CD4-positive, CD25-positive, alpha-beta regulatory T cell (primary cell): ENCODE measurements at places on chromosomes 5 and 9.

- DNase-seq = no peak
These were observed 6.3 kb downstream of the IGIP start for GRCh38 chr5:140131967-140132409.

DNA sequence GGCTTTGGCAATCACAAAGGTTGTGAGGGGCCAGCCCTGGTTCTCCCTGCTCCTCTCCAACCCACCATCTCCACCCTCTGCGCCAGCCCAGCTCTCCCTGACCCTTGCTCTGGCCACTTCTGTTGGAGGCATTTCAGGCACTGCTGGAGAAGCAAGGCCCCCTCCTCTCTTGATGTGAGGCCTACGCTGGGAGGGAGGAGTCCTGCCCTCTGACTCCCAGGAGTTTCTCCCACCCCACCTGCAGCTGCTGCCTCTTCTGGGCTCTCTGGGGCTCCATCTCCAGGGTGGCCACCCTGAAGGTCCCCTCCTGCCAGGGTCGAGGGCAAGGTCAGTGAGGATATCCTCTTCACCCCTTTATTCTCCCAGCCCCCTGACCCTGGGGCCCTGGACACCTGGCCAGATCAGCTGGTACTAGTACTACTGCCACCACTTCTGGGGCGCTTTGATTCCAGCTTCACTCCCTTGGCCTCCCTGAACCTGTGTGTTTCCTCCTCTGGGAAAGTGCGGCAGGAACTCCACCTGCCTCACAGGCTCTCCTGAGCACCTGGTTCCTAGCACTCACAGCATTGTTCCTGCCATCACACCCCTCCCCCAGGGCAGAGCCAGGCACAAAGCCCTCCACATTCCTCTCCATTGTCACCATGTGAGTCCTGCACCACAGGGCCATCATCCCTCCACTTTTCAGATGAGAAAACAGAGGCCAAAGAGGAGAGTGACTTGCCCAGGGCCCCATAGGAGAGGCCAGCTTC is 23.8 kb upstream of the TDRD7 start:
- no peak for DNase-seq

DNA sequence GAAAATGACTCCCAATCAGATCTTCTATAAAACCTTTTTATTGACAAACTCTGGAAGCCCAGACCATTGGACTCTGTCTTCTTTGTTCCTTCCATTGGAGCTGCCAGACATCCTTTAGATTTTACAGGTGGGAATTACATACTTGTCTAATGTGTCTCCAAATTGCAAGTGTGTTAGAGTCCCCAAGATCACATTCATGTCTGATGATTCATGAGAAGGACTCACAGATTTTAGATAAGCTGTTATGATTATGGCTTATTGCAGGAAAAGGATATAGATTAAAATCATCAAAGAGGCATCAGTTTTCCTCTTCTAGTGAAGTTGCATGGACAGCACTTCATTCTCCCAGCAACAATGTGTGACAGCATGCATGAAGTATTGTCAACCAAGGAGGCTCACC is 70.4 kb downstream of the MUSK start:
- DNase-seq = no peak

- DNase-seq = peak; percentile 44
These were observed 381 bp downstream of the MED22 start for GRCh38 chr9:133347515-133347984.

- DNase-seq = no peak
These were observed 101.6 kb downstream of the GRIA1 start for GRCh38 chr5:153592081-153592480.

DNA sequence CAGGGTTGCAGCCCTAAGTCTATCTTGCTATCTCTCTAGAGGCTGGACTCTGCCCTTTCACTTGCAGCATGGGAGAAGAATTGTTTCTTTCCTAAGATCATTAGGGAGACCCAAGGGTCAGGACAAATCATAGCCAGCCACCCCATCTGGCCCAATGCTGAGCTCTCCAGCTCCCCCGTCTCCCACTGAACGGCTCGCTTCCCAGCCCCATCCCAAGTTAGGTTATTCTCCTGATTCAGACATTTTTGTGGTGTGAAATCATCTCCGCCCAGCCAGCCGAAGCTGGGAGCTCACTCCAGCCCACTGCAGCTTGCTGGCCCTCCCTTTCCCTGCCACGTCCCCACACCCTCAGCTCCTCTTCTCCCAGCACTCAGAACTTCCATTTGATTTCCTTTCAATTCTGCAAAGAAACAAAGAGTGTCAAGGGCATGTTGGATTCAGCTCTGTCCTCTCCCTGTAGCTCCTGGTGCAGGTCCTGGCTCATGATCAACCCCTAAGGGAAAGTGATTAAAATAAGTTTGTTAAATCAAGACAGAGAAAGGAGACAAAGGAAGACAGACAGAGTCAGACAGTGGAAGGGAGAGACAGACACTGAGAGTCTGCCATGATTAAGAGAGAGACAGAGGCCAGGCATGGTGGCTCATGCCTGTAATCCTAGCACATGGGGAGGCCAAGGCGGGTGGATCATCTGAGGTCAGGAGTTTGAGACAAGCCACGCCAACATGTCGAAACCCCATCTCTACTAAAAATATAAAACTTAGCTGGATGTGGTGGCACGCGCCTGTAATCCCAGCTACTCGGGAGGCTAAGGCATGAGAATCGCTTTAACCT is 12.6 kb upstream of the SPARC start:
- no peak for DNase-seq

GRCh38 chr5:74499256-74500050 is 141.1 kb downstream of the ENC1 start:
- DNase-seq = no peak

- no peak for DNase-seq
These were observed 93.9 kb downstream of the GRIA1 start for GRCh38 chr5:153584126-153584959.

DNA sequence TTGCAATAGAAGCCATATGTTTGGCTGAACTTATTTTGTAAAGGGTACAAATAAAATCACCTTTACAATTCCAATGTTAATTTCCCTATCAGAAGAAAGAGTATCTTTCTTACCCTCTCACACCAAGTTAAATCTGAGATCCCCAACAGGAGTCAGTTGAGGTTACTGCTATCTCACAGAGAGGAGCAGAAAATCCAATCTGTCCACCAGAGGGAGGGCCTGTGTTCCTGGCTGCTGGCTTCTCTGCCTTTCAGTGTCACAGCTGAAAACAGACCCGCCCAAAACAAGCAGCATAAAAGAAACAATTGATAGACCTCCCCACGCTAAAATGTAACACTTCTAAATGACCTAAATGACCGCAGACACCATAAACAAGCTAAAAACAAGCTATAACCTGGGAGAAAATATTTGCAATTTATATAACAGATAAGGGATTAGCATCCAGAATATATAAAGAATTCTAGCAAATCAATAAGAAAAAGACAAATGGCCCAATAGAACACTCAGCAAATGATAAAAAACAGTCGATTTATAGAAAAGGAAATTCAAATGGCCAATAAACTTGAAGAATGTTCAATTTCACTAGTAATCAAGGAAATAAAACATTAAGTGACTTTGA is 24.5 kb upstream of the MVB12B start:
- peak; percentile 64 for DNase-seq

GRCh38 chr5:61538722-61539501 is 206.9 kb downstream of the ZSWIM6 start:
- no peak for DNase-seq

DNA sequence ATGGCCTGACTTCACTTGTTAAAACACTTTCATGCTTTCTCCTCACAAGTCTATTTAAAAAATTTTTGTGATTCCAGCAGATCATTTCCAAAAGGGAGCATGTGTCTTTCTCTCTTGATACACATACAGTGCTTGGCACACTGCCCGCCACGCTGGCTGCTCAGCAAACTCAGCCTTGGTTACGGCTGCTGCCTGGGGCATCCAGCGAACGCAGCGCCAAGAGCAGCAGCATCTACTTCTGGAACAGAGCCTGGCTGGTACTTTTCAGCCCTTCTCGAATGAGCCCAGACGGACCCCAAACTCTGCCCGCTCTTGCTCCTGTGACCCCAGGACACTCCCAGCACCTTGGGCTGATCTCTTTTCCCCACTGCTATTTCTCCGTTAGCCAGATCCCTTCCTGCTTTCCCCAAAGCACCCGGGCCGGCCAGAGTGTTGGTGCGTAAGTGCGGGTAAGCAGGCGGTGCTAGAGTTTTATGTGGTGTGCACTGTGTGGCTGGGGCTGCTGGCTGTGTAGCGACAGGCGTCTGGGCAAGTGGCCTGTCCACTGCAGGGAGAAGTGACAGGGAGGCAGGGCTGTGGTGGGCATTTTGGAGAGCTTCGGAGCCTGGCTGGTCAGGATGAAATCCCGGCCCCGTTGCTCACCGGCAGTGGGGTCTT is 73.2 kb downstream of the SH3PXD2B start:
- no peak for DNase-seq

GRCh38 chr9:132584601-132585560 is 2.5 kb downstream of the BARHL1 start:
- no peak for DNase-seq

DNA sequence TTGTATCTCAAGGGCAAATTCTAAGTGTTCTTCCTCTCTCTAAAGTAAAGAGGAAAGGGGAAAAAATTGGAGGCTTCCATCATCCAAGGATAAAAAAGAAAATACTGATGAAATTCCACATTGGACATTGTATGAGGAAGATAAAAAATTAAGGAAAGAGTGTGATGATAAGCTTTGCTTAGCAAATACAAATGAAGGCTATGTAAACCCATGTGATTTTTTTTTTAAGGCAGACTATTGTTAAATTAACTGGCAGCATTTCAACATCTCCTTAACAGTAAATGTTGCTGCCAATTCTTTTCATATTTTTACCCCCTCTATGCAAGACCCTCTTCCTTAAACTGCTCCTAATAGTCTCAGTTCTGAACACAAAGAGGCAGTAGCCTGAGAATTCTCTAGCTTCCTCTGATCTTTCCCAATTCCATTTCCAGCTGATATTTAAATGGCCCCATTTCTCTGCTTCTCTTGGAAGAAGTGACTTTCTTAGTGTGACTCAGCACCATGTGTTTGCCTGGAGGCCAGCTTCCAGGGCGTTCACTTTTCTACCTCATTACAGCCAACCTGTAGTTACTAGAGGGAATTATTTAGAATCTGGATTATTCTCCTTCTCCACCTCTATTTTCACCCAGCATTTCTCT is 159.7 kb downstream of the TLE1 start:
- DNase-seq = no peak

DNA sequence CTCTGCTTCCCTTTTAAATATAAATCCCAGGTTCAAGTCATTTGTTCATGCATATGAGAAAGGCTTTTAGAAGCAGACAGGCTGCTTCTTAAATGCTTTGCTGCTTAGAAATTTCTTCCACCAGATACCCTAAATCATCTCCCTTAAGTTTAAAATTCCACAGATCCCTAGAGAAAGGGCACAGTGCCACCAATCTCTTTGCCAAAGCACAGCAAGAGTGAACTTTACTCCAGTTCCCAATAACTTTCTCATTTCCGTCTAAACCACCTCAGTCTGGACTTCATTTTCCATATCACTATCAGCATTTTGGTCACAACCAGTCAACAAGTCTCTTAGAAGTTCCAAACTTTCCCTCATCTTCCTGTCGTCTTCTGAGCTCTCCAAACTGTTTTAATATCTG is 679.8 kb upstream of the FTMT start:
- no peak for DNase-seq

GRCh38 chr9:111030492-111030891 is 7.8 kb downstream of the LPAR1 start:
- no peak for DNase-seq

DNA sequence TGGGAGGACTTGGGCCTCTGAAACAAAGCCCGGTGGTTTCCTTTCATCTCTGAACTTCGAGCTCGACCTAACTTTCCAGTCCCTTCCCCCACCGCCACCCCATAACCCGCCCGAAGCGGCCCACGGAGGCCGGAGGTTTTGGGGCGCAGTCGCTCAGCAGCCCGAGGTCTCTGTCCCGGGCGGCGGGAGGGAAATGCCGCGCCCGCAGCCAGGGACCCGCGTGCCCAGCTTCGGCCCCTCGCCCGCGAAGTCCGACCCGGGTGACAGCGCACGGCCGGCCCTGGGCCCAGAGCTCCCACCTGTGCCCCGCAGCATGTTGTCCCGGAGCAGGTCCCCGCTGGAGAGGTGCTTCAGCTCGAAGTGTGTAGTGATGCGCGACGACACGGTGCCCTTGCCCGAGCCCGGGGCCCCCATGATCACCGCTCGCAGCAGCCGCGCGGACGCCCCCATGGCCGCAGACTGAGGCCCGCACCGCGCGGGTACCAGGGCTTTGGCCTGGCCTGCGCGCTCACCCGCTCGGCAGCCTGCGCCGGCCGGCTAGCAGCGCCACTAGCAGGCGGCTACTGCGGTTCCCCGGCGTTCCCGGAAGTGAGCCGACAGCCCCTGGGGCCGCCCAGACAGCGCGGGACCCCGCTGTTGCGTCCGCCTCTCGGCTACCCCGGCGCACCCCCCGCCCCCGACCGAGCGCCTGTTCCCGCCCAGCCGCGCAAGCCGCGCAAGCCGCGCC is at the start of gene AK3:
TSS of gene AK3 (minus strand) at position 565 of the 727 bp plus-strand sequence. CDS start at position 450, 115 bp downstream.
- DNase-seq = peak; percentile 84

- no peak for DNase-seq
These were observed 245.7 kb upstream of the IRX1 start for GRCh38 chr5:3349704-3350565.

GRCh38 chr9:130051855-130052254 is 1.9 kb upstream of the GPR107 start:
- DNase-seq = no peak

GRCh38 chr5:65108786-65109743 is 340.3 kb downstream of the CWC27 start:
- no peak for DNase-seq

GRCh38 chr5:133396187-133396741 is 216.1 kb downstream of the FSTL4 start:
- DNase-seq = no peak

GRCh38 chr5:17402289-17403121 is 95.5 kb upstream of the TAF11L2 start:
- DNase-seq = no peak

GRCh38 chr5:152329761-152330283 is 75.3 kb downstream of the NMUR2 start:
- no peak for DNase-seq

- DNase-seq = no peak
These were observed 42.9 kb upstream of the MTMR12 start for GRCh38 chr5:32355686-32356085.

DNA sequence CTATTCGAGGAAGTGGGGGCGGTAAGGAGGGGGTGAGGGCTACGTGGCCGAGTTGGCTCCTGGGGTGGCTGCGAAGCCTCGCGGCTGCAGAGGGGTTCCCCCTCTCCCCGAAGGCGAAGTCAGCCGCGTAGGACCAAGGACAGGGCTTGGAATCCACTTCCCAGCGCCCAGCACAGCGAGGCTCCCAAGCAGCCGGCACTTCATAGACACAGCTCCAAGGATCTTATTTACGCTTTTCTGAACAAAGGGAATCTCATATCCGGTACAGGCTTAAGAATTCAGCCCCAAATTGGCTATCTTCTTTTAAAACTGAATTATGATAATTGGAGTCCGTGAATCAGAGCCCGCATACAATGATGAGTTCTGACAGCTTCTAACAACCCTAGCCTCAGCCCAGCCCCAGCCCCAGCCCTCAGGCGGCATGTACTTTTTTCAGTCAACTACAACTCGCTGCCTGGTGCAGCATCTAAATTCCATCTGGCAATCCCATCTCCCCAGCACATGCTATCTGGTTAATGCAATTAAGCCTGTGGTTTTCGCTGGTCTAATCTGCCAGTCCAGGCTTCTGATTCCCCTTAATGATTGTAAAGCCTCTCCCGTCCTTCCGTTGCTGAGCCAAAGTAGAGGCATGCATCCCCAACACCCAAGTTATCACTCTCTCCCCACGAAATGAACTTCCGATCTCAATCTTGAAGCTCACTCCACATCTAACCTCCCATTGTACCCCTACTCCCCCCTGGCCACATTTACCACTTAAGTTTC is 1.0 kb downstream of the ELAVL2 start:
- DNase-seq = no peak

- no peak for DNase-seq
These were observed 56.7 kb downstream of the ARHGAP26 start for GRCh38 chr5:142826741-142827492.
